ENCODE measurements at places on chromosomes 11 and 22. TPM values are rescaled to one million over a fixed set of nuclear protein-coding genes. Genes with fewer than 3 reads are reported as not detected.

The ABCC8 gene
- not detected for total RNA-seq

The HARBI1 gene
- 4.5 TPM for total RNA-seq

The MMP10 gene
- not detected for total RNA-seq

The CASP1 gene
- 10.1 TPM for total RNA-seq

The GLB1L2 gene
- total RNA-seq, result under 0.01 TPM

The IL18 gene
- total RNA-seq, result 0.32 TPM

The INS gene
- total RNA-seq, result not detected

The TENM4 gene
- 33.5 TPM for total RNA-seq

The TMEM45B gene
- not detected for total RNA-seq

The FOLH1 gene
- total RNA-seq, result 0.40 TPM

The SLC39A13 gene
- 51.9 TPM for total RNA-seq

The DGKZ gene
- total RNA-seq, result 107 TPM

The ZFTA gene
- total RNA-seq, result 18.6 TPM

The OR10AG1 gene
- total RNA-seq, result not detected

The SCN3B gene
- 0.06 TPM for total RNA-seq

The BATF2 gene
- 3.1 TPM for total RNA-seq
